ENCODE measurements at places on chromosomes 6 and 20.
A peak's percentile ranks its signal among the peaks of the same experiment; 100 is the strongest.

DNA sequence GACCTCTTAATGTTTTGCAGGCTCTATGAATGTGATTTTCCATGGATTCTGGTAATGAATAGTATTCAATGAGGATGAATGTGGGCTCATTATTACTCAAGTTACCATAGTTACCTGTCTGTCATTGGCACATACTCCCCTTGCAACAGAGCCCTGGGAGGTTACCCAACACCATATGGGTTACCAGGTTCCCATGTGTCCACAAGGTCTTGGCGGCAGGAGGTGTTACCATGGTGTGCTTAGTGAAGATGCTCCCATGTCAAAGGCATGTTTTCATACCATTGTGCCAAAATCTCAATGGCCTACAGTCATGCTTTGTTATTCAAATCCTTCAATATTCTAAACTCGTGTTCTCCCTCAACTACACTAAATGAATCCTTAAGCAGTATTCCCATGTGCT, 232.5 kb downstream of the HDGFL1 start:
- DNase-seq, result no peak

DNA sequence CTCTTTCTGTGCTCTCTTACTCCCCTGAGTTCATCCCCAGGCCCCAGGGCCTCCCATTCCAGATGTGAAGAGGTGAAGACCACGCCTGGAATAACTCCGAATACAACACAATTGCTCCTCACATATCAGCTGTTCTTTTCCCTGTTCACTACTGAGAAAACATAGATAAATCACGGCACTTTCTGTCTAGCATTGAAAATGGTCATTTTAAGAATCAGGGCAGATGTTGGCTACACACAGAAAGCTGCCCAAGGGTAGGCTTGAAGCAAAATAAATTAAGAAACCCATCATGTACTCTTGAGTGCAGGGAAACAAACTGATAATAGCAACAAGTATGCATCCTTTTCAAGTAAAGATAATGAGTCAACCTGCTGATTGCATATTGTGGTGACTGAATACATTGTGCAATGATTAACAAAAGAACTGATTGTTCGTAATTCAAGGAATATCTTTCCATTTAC, 382.5 kb downstream of the PRKN start:
- DNase-seq, result no peak

DNA sequence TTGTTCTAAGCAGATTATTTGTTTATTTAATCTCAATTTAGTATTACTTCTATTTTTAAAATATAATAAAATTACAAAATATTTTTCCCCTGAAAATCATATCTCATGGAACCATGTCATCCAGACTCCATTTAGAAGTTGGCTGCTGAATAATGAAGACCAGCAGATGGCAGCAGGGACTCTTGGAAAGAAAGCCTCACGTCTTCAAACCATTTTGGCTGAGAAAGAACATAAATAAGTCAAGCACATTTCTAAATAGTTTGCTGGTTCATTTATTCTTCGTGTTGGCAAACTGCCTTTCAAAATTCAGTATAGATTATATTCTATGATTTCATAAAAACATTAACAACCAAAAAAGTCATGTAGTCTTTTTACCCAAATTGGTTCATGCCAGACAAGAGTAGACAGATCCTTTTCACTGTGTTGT, 71.7 kb downstream of the RCAN2 start:
- peak; percentile 16 for DNase-seq

GRCh38 chr20:51223183-51223720, 200.3 kb upstream of the KCNG1 start:
- no peak for DNase-seq

- peak; percentile 70 for DNase-seq
These were observed 25.5 kb upstream of the KCNK16 start for GRCh38 chr6:39347906-39348585.

DNA sequence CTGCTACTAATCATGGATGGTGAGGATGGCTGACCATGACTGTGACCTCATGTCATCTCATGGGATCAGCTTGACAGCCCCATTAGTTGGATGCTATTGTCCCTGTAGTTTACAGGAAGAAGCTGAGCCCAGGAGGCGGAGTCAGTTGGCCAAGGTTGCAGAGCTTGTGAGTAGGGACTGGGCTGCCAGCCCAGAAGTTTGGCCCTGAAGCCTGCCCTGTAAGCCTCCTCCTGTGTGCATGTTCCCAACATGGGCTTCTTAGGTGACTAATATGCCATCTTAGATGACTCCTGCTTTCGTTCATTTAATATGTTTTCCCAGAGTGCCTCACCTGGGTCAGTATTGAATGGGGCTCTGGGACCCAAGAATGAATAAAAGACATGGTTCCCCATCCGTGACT, 6.9 kb downstream of the EDN3 start:
- DNase-seq, result no peak

Data from activated naive CD4-positive, alpha-beta T cell treated with anti-CD3 and anti-CD28 coated beads, Interleukin-2, amount 50 U/mL, for 72 hours (primary cell).